Keratinocyte (primary cell): ENCODE measurements at places on chromosomes 7 and 10.

DNA sequence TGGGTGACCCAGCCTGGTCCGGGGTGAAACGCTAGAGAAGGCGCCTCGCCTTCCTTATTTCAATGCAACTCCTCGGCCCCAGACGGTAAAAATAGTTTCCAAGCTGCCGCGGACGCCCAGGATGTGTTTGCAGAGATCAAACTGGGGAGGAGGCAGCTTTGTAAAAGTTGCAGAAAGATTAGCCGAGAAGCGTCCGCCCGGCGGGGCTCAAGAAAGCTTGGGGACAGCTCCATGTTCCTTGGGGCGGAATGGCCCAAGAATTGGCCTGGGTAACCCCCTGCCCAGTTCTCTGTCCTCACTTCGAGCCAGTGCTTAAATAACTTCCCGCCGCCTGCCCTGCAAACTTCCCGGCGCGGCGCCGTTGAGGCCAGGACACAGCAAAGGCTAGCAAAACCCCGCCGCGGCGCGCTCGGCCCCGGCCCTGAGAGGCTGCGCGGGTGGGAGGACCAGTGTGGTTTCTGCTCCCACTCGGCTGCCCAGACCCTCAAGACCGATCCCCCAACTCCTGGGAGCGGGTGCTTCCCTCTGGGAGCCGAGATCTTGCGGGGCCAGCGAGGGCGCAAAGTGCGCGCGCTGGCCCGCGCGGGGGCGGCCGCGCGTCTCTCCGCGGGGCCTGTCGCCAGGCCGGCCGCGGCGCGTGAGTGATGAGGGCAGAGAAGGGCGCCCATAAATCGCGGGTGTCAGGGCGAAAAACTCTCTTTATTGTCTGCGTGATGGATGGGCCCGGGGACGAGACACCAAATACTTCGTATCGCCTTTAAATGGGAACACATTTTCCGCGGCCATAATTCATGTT is 6.3 kb upstream of the ZNF503 start:
- no peak for DNase-seq

GRCh38 chr10:117441812-117442443 is 66.7 kb upstream of the PDZD8 start:
- DNase-seq = peak; percentile 58

DNA sequence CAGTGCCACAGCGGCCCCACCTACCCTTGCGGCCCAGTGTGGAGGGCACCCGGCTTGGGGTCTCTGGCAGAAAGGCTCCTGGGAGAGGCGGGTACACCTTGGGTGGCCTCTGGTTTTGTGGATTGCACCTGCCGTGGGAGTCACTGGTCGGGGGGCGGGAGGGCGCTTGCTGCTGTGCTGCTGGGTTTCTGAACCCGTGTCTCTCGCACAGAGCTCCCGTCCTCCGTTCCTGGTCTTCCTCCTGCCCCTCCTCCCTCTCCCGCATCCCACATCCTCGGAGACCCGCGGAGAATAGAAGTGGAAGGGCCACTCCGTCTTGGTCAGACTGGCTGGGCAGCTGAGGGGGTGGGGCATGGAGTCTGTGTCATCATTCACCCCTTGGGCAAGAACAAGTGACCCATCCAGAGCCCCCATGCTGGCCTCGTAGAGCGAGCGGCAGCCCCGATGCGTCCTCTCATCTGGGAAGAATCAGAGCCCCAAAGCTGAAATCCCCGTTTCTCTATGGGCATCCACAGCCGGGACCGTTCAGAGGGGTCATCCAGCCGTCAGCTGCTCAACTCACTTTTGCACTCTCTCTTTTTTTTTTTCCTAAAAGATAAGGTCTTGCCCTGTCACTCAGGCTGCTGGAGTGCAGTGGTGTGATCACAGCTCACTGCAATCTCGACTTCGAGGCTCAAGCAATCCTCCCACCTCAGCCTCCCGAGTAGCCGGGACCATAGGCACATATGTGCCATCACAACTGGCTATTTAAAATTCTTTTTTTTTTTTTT is 4.0 kb downstream of the MAFK start:
- DNase-seq = no peak

DNA sequence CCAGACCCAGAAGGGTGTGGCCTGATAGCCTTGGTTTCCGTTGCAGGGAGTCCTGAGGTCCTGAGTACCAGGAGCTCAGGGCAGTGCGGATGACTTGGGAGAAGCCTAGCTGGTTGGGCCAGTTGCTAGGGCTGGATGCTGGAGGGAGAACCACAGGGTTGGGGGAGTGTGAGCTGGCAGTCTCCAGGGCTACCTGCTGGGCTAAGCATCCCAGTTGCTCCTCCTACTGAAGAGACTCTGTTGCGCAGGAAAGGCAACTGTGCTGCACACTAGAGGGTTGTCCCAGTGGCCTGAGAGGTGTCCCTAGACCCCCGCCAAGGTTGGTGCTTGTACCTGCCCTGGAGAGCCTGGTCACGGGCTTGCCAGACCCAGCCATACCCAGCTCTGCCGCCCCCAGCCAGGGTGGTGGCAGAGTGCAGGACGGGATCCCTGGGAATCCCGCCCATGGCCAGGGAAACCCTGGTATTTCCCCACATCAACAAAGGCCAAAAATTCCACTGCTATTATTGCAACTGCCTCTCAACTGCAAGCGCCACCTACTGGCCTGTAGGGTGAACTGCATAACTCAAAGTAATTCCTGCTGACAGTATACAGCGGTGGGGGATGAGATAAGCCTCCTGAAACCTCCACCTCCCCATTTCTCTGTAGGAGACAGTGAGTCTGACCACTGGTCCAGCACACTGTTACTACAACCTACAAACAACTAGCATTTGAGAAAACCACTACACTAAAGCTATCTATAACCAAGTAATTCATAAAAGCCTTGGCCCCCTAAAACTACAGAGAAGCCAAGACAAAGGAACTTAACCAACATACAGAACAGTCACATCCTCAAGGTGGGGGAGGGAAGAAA is 67.6 kb upstream of the DDC start:
- no peak for DNase-seq

DNA sequence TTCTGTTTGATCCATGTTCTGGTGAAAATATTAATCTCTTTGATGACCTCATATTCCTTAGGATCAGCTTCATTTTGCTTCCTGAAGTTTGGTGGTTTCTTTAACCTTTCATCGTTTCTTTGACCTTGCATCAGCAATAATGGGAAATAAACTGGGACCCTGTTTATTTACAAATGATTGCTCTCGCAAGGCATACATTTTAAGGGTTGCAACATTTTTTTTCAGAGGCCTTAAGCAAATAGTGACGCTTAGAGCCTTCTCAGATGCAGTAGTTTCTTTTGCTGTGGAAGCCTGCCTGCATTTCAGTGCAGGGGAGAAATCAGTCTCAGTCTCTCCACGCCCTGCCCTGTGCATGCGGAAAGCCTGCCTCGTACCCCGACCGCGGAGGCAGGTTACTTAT is 139.1 kb upstream of the NPS start:
- no peak for DNase-seq

- no peak for DNase-seq
Measured at GRCh38 chr10:68221196-68221595, 10.7 kb downstream of the ATOH7 start.

GRCh38 chr7:131618391-131618790 is 62.0 kb upstream of the PODXL start:
- no peak for DNase-seq

- DNase-seq = no peak
Measured at GRCh38 chr10:118096022-118096421, 49.3 kb upstream of the RAB11FIP2 start.

GRCh38 chr10:71646592-71647292 is 72.8 kb downstream of the C10orf105 start:
- no peak for DNase-seq

DNA sequence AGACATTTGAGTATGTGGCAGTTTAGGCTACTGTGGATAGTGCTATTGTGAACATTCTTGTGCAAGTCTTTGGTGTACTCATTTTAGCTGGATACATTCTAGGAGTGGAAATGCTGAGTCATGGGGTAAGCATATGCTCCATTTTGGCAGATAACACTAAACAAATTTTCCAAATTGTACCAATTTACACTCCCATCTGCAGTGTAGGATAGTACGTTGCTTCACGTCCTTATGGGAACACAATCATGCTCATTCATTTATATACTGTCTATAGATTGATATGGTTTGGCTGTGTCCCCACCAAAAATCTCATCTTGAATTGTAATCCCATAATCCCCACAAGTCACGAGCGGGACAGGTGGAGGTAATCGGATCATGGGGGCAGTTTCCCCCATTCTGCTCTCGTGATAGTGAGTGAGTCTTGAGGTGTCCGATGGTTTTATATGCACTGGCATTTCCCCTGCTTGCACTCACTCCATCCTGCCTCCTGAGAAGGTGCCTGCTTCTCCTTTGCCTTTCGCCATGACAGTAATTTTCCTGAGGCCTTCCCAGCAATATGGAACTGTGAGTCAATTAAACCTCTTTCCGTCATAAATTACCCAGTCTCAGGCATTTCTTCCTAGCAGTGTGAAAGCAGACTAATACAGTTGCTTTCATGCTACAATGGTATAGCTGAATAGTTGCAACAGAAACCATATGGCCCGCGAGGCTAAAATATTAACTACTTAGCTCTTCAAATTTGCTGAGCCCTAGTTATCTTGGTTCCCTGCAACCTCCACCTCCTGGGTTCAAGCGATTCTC is 25.6 kb downstream of the RNF216 start:
- DNase-seq = no peak

DNA sequence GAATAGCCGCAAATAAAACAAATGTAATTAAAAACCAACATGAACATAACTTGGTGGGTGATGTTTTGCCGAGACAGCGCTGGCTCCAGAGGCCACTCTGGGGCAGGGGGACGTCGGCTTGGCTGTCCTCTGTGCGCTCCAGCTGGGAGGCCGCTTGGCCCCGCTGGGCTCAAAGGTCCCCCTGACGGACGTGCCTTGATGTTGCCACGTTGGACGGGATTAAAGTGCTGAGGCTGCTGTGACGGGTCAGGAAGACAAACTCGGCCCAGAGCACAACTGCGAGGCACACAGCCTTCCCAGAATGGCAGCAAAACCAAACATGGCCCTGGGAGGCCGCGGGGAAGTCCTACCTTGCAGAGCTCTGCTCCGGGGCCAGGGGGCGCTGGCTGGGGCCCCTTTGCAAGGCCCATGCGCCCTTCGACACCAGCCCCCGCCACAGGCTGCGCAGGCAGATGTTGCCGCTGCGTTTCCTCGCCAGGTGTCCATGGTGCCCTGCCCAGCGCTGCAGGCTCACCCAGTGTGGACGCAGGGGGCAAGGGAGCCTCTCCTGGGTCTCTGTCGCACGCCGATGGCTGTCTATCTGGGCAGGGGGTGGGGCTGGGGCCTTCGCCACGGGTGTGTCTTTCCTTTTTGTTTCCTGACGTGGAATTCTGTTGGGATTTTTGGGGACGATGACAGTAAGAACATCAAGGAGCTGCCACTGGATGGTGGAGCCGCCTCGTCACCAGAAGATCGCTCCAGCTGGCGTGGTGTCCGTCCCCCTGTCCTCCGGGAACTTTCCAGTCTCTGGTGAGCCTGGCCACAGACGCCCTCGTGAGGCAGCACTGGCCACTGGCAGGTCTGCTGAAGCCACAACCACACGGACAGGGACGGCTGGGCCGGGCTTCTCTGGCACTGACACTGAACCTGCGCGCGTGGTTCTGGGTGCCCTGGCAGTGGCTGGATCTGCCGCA is 99.6 kb upstream of the DIP2C start:
- no peak for DNase-seq

GRCh38 chr7:66696774-66697191 is 43.8 kb upstream of the RABGEF1 start:
- no peak for DNase-seq
